CD4-positive, alpha-beta T cell treated with Interleukin-2 at 100 ng/mL for 4 hours (primary cell): ENCODE measurements at places on chromosomes 2 and 18.

DNA sequence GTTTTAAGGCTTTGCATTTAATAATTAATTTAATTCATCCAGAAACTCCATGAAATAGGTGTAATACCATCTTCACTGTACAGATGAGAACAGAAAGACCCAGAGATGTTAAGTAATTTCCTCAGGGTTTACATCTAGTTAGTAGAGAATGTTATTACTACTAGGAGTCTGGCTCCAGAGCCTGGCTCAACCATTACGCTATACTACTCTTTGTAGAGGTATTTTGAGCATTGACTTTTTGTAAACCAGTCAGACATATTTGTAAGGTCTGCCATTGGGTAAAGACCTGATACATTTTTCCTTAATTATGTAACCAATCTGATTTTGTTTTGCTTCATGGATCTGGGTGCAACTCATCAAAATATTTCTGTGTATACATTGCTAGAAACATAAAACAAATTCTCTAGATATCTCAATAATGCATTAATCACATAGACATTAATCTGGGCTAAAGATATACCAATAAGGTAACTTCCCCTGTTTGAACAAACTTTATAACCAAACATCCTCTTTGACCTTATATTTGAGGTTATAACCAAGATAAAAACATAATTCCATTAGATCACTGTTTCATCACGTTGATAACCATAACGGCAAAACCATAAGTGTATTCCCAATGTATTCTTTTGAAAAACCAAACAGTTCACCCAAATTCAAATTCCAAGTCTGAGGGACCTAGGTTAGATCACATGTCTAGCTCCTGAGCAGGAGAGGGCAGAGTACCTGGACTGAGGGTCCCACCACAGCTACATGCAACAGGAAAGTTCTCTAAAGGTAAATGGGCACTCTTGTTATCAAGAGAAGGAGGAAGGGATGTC is 135.0 kb downstream of the IKZF2 start:
- DNase-seq, result no peak

DNA sequence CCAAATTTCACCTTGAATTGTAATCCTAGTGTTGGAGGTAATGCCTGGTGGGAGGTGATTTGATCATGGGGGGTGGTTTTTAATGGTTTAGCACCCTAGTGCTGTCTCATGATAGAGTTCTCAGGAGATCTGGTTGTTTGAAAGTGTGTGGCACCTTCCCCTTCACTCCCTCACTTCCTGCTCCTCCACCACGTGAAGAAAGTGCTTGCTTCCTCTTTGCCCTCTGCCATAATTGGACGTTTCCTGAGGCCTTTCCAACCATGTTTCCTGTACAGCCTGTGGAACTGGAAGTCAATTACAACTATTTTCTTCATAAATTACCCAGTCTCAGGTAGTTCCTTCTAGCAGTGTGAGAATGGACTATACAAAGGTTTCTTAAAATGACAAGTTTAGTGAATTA is 251.8 kb upstream of the NETO1 start:
- DNase-seq, result no peak

- DNase-seq, result no peak
Measured at GRCh38 chr2:72011791-72012190, 135.9 kb downstream of the CYP26B1 start.

DNA sequence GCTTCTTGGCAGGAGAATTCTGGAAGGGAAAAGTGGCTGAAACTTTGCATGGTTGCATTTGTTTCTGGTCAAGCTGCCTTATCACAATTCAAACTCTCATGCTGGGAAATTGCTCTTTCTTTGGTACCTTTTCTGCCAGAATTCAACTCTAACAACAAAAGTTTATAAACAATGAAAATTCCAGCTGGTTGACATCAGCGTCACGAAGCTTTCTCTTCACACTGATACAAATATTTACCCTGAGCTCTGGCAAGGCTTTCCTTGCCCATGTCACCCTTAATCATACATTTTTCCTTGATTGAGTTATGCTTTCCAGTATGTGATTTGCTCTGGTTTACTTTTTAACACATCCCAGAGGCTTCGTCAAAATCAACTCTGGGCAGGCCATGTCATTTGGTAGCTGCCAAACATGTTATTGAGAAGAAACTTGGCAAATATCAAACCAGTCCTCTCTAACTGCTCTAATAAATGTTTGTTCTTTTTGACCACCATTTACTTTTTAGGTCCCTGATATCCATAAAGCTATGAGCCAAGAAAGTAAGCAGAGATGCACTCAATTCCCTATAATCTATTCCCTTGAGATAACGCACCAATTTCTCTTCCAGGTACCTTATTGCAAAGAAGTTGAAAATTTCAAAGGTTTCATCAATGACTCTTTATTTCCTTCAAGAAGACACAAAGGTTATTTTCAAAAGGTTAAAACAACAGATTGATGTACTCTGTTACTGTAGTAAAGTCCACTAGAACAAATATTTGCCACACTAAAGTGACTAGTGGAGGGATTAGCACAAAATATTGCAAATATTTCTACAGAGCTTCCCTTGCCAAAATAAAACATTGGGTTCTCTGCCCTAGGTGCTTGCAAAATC is 1241.1 kb upstream of the ZEB2 start:
- no peak for DNase-seq

- DNase-seq, result no peak
Measured at GRCh38 chr2:6148882-6149281, 456.7 kb downstream of the SOX11 start.

GRCh38 chr18:57845605-57846074 is 42.5 kb upstream of the ATP8B1 start:
- no peak for DNase-seq

DNA sequence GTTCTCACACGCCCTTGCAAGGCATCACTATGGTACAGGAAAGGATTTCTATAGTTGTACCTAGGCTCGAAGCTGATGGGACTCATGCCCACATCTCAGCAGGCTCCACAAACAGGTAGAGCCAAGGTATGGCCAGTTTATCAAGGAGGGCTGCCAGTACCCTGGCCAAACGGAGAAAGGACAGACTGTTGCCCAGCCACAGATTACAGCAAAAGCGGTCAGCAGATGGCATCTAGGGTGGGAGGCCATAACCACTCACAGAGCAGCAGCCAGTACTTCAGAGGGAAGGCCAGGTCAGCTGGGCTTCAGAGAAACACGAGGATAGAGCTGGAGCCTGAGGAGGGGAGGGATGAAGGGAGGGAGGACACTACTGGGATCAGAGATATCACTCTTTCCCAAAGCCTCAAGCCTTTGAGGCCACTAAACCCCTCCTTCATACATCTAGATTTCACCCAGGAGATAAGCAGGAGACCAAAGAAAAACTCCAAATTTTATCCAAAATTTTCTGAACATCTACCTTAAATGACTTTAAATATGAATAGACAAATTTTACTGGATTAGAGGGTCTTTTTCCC is 904.2 kb upstream of the NXPH2 start:
- no peak for DNase-seq

GRCh38 chr18:26416652-26417150 is 131.7 kb downstream of the KCTD1 start:
- no peak for DNase-seq
